ENCODE measurements at places on chromosomes 16 and 17.

- DNase-seq: no peak
Measured at GRCh38 chr17:43952351-43952723, 1.4 kb downstream of the PYY start.

DNA sequence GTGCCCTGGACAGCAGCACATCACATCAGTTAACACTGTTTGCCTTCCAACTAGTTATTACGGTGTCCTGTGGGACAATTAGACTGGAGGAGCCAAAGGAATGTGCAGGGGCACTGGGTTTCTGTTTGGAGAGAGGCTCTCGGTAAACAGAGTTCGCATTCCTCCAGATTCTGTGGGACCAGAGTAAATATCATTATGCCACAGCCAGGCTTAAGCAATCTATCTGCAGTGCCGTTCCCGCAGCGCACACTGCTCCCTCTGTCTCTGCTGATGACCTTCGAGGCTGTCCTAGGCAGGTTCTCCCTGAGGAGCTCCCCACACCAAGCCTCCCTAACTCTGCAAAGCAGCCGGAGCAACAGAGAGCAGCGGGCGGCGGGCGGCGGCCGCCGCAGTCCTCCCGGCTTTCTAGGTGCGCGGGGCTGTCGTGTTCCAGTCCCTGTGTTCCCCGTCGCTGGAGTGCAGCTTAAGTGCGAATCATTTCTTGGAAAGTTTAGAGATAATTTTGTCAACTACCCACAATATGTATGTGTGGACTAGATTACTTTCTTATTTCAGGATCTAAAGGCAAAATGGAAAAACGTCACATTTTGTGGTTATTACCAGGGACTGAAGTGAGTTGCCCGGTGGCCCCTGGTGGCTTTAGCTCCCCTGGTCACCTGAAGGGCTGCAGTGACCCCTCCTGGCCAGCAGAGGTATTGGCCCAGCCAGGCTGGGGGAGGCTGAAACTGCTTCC lies 43.3 kb downstream of the PGS1 start:
- peak; percentile 72 for DNase-seq

- no peak for DNase-seq
Measured at GRCh38 chr17:47230864-47231263, 21.7 kb downstream of the MYL4 start.

DNA sequence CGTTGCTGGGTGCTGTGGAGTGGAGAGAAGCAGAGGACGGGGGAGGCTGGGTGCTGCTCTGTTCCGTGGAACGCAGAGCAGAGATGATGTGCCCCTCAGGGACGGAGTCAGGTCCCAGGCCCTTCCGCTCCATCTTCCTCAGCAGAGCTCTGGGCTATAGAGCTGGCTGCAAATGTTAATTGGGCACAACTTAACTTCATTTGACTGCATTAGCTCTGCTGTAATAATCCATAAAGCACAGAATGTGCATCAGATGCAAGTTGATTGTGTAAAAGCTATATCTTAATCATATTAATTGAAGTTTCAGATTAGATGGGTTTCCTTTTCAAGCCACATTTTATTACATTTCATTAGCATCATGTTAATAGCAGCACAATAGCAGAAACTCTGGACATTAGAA lies 212.6 kb downstream of the ABCC12 start:
- no peak for DNase-seq
